KBM-7 (cell line): ENCODE measurements at places on chromosomes 6 and 20.

DNA sequence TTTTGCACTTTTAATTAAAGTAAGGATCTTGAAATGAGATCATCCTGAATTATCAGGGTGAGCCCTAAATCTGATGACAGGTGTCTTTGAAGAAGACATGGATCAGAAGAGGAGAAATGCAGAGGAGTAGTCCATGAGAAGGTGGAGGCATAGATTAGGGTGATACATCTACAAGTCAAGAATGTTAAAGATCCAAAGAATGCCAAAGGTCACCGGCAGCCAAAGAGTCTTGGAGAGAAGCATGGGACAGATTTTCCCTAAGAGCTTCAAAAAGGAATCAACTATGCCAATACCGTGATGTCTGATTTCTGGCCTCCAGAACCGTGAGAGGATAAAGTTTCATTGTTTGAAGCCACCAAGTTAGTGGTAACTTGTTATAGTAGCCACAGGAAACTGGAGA lies 59.0 kb upstream of the THEMIS start:
- DNase-seq, result no peak

- no peak for DNase-seq
These were observed 754.5 kb downstream of the HDGFL1 start for GRCh38 chr6:23323897-23324296.

- no peak for DNase-seq
These were observed 128.6 kb downstream of the MAP7 start for GRCh38 chr6:136421537-136422158.

DNA sequence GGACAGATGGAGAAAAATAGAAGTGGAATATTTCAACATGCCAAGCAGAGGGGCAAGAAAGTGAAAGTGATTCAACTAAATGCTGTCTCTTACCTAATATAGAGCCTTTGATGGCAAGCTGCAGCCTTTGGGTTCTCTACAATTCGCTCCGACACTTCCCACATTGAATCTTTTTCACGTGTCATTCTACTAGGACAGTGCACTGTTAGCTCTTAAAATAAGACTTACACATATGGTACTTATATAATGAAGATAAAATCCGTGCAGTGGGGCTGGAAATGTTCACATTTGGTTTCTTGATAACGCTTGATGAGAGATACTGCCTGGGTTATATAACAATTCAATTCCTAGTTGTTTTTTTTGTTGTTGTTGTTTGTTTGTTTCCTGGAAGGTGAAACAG lies 502.4 kb downstream of the LMBRD1 start:
- DNase-seq, result peak; percentile 18

DNA sequence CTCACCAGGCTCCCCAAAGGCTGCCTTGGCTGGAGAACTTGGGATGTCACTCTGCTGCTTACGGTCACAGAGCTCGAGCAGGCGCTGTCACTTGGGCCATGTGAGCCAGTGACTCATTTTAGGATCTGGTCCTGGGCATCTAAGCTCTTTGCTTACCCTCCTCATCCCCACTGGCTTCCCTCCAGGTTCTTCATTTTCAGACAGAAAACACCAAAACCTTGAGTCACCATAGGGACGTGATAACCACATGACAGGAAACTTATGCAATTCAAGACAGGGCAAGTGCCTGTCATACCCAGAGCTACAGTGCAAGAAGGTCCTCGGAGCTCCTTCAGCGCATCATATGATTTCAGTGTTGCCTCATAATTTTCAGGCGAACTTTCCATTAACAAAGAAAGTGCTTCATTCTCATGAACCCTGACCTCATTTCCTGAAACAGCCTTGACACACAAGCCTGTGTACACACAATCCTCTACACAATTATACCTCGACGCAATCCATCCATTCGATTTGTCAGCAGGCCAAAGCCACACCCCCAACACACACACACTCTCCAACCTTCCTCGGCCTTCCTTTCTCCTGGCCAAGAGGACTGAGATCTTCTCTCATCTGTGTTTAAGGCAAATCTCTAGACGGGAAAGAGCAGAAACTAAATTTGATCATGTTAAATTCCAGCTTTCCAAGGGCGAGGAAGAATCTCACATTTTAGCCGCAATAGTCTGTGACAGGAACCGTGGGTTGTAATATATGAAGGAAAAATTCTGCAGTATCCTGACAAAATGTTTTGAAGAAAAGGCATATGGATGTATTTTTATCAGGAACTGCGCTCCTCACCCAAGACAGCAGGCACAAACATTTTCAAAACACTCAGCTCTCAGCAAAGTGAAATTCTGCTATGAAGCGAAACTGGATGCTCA lies 25.3 kb downstream of the TBC1D7 start:
- DNase-seq, result peak; percentile 94

DNA sequence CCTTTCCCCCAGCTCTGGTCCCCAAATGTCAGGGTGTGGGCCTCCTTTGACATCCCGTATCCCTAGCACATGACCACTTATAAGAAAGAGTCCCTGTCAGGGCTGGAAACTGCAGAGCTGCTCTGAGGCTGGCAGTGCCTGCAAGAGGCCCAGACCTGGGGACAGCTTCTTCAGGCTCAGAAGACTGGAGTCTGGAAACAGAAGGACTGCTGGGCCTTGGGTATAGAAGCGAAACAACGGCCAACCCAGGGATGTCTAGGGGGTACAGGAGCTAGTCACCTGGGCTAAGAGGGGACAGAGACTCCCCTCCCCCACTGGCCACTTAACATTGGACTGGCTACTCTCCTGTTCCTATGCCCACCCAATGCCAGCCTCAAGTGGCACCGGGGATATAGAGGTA lies 4.7 kb downstream of the SCUBE3 start:
- DNase-seq, result no peak

- DNase-seq, result peak; percentile 70
These were observed 83.6 kb upstream of the CCDC167 start for GRCh38 chr6:37583261-37583660.

GRCh38 chr6:31582230-31582643 lies at the start of gene LTB:
Gene LTB (minus strand): TSS chr6:31582424. CDS start chr6:31582417, 7 bp downstream.
- no peak for DNase-seq

- DNase-seq, result peak; percentile 91
These were observed 116.0 kb downstream of the TRIM27 start for GRCh38 chr6:28807682-28808280.

DNA sequence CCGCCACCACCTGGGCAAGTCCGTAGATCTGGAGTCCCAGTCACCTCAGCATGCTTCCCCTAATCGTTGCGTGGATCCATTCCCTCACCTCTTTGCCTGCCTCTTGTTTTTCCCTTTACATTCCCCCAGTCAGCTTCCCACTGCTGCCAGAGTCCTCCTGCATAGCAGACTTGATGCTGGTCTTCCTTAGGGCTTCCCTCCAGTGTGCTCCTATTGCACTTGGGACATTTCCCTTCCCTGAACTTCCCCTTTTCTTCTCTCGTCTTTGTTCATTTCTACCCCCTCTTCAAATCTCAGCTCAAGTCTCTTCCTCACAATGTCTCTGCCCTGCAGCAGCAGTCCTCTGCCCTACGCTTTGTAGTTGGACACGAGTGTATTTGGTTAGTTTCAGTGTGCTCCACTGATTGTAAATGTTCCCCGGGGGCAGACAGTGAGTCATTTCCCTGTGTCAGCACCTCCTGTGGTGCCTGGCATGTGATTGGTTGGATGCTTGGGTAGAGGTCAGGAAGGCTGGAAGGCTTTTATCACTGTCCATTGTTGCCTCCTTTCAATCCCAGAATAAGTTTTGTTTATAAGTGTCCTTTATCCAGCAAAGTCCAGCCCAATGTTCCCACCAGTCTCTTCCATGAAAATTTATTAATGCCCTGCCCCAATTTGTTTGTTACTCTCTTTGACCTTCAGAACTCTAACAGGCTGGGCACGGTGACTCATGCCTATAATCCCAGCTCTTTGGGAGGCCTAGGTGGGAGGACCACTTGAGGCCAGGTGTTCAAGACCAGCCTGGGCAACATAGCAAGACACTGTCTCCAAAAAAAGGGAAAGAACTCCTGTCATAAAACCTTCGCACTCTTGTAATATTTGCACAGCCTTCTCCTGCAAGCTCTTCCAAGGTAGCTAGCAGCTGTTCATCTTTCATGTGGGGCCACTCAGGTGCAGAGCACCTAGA lies 38.3 kb downstream of the FAM120B start:
- DNase-seq, result peak; percentile 53

DNA sequence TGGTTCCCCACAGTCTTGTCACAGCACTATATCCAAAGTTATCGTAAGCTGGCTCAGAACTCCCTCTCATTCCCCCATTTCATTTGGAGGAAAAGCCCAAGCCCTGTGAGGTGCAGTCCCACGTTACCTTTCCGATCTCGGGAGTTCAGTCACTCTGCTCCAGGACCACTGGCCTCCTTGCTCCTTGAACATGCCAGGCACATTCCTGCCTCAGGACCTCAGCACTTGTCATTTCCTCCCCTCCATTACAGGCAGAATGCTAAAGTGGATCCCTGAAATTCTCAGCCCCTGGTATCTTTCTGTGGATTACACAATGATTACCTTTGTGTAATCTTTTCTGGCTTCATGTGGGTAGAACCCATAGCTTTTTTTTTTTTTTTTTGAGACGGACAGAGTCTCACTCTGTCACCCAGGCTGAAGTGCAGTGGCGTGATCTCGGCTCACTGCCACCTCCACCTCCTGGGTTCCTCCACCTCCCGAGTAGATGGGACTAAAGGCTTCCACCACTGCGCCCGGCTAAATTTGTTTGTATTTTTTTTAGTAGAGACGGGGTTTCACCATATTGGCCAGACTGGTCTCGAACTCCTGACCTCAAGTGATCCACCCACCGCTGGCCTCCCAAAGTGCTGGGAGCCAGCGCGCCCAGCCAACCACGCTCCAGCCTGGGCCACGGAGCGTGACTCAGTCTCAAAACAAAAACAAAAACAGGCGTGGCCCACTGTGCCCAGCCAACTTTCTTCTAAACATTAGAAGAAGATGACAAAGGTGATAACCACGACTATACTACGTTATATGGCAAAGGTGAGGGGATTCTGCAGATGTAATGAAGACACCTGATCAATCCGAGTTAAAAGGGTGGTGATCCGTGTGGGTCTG lies 4.0 kb upstream of the OXT start:
- DNase-seq, result no peak

GRCh38 chr6:3650959-3651697 lies 100.4 kb downstream of the PXDC1 start:
- DNase-seq, result no peak

DNA sequence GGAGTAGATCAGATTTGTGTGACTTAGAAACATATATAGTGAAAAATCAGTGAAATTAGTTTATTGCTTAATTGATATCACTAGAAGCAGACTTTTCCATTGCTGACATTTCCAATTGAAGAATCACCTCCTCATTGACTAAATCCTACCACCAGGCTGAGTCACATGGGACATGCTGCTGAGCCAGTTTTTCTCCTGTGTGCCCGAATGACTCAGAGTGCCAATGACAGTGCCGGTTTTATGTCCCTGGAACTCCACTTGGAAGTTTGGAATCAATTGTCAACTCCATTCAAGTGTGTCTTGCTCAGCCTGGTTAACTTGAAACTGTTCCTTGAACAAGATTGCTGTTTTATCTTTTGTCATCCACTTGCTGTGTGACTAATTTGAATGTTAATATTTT lies 316.1 kb upstream of the PRDM1 start:
- no peak for DNase-seq

- no peak for DNase-seq
These were observed 39.7 kb upstream of the PRND start for GRCh38 chr20:4681991-4682401.

- DNase-seq, result no peak
These were observed 591.3 kb upstream of the NOX3 start for GRCh38 chr6:156046841-156047449.

- peak; percentile 38 for DNase-seq
These were observed 66.6 kb upstream of the CCDC167 start for GRCh38 chr6:37566111-37566949.

DNA sequence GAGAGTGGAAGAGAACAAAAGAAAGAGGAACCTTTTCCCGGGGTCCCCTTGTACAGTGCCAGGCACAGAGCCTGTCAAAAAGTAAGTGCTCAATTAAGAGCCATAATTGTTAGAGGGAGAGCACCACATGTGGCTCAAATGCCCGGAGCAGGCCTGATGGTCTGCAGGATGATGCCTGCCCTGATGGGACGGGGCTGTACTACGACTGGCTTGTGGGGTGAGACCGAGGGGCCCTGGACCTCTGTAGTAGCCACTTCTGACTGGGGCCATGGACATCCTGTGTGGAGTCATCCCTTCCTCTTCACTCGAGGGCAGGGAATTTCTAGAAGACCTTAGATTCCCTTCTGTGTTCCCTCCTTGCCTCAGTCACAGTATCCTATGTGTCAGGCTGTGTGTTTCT lies 47.9 kb downstream of the KCNK5 start:
- DNase-seq, result no peak

DNA sequence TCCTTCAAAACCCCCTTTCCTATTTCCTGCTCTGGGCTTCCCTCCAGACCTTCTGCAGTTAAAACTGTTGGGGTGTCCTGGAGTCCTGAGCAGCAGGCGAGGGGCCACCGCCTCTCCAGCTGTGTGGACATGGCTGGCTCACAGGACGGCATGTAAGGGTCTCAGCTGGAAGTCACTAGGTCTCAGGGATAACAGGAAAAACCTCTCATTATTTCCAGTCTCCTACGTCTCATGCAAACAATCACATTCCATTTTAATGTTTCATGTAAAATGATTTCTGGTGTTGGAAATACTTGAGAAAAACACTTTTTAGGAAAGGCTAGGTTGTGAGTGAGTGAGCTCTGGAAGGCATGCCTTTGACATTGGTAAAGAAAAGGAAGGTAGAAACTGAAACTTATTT lies 158.7 kb downstream of the SCML4 start:
- DNase-seq, result no peak

DNA sequence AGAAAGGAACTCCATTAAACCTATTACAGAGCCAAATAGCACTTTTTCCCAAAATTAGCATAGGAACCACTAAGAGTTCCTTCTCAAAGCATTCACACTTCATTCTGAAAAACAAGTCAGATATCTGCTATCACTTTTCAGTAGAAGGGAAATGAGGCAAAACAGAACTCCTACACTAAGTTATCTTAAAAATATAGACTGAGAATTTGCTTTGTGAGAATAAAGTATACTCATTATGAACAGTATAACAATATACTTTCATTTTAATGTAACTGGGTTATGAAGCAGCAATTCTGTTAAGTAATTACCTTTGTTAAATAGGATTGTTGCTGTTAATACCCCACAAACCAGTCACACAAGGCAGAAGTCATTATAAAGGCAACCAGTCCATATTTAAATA lies 8.7 kb downstream of the MTRF1L start:
- no peak for DNase-seq

DNA sequence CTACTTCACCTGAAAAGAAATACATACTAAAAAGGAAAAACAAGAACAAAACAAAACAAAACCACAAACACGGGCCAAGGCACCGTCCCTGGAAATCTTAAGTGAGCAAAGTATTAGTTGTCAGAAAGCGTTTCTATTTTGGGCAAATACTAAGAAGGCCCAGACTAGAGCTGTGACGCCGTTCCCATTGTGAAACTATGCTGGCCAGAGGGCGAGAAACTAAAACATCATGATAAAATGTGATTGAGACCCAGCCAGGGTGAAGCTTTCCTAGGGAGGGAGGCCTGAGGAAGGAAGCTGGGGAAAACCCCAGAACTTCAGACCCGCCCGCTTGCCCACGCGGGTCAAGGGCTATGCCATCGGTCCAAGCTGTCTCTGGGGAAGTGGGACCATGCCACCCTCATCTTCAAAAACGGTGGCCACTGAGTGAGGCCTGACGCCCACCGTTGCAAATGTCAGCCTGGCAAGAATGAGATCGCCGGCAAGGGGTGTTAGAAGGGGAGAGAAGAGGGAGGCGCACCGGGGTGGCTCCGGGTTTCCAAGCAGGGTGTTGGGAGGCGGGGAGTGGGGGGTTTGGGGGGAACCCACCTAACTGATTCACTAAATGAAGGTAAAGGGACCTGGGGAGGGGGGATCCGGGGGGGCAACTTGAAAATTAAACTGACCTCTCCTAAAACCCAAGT lies 1950.9 kb upstream of the DEFB115 start:
- no peak for DNase-seq

- DNase-seq, result no peak
These were observed 144.3 kb downstream of the CFAP61 start for GRCh38 chr20:20196610-20197009.
